Gastroesophageal sphincter (tissue), 4 donors: ENCODE measurements at places on chromosomes 2 and 18. TPM values are rescaled to one million over a fixed set of nuclear protein-coding genes. Genes with fewer than 3 reads are reported as not detected.

GRCh38 chr2:171965661-171966060 is 34.1 kb upstream of the METAP1D start:
- no peak for ATAC-seq

- ATAC-seq = no peak
Measured at GRCh38 chr18:62790871-62791772, 75.8 kb downstream of the PHLPP1 start.

- ATAC-seq = no peak
Measured at GRCh38 chr2:238163481-238164198, 4.9 kb downstream of the ERFE start.

GRCh38 chr2:168534926-168535325 is 78.9 kb downstream of the CERS6 start:
- ATAC-seq = no peak

DNA sequence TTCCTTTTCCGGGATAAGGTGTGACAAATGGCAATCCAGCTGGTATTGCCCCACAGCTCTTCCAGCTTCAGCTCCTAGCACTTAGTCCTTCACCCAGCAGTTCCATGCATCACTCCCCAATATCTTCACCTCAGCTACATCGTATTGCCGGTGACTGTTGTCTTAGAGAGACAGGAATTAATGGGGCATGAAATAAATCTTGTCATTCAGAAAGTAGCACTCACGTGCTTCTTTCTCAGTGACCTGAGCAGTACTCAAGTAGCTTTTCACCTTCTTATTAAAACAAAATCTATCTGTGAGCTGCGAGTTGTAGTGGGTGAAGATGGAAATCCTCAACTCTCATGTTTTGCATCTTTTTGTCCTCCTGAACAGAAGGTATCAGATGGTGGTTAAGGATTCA is 72.8 kb downstream of the PTH2R start:
- ATAC-seq = no peak

TPO gene
- total RNA-seq = 14.5 TPM

GRCh38 chr2:175687465-175687864 is 314.6 kb downstream of the LNPK start:
- ATAC-seq = no peak
